ENCODE measurements at places on chromosomes 12 and 14.

GRCh38 chr14:23865502-23865901 lies 88.1 kb upstream of the DHRS4 start:
- DNase-seq: no peak

DNA sequence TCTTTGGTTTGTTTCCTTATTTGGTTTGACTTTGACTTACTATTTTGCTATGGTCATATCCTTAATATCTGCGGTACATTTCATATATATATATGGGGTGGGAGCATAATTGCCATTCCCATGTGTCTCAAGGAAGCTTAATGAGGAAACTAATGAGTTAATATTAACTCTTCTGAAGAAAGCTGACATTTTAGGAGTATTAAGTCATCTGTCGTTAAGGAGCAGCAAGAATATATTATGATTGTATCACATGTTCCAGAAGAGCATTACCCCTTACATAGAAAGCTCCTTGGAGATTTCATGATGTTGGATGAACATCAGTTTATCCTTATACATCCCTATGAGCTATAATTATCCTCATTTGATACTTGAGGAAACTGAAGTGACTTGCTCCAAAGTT lies 15.6 kb downstream of the DYRK2 start:
- DNase-seq: no peak

DNA sequence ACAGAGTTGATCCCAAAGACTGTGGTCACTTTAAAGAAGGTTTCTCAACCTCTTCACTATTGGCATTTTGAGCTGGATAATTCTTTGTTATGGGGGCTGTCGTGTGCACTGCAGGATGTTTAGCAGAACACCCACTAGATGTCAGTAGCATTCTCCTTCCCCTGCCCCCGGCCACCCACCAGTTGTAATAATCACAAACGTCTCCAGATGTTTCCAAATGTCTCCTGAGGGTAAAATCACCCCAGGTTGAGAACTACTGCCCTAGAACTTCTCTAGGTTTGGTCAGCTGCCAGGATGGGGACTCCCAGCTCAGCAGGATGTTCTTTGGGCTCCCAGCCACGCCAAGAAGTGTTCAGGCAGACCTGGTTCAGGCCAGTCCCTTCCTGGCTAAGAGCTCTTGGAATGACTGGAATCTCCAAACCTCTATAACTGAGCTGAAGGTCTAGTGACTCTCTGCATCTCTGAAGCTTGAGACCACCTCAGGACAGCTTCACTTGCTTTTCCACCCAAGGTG lies 12.5 kb upstream of the AJUBA start:
- peak; percentile 65 for DNase-seq

GRCh38 chr12:115268451-115268850 lies 584.5 kb upstream of the TBX3 start:
- DNase-seq: no peak

- DNase-seq: peak; percentile 43
Measured at GRCh38 chr12:16347391-16348298, at the start of gene MGST1. MGST1 (plus strand) TSS chr12:16347645; CDS start chr12:16354253, 6,608 bp downstream.

- DNase-seq: peak; percentile 57
Measured at GRCh38 chr12:90280033-90280432, 571.4 kb upstream of the ATP2B1 start.

DNA sequence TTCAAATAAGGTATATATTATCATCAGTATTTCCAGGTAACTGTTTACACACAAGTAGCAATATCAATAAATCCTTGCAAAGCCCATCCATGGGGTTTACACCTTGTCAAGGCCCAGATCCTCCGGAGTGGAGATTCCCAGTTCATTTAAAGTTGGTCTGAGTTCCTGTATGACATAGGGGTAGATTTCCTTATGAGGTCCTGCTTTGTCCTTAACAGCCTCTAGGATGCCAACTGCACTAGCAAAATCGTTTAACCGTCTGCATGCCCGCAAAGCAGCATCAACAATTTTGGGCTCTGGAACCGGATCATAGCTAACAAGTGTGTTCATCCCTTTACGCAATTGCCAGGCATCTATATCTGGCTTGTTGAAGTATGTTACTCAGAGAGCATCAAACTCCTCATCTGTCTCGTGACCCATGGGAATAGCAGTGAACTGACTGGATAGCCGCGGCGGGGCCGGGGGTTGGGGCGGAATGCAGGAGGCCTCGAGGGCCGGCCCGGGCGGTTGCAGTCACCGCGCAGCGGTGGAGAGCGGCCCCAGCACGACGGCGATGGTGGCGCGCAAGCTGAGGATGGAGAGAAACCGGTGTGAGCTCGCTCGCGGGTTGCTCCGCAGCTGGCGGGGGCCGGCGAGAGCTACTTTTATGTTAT lies 30.6 kb upstream of the FBXO34 start:
- DNase-seq: peak; percentile 70

GRCh38 chr14:61672796-61673195 lies 22.5 kb upstream of the HIF1A start:
- no peak for DNase-seq

- DNase-seq: no peak
Measured at GRCh38 chr14:84042992-84043391, 1487.0 kb upstream of the FLRT2 start.

DNA sequence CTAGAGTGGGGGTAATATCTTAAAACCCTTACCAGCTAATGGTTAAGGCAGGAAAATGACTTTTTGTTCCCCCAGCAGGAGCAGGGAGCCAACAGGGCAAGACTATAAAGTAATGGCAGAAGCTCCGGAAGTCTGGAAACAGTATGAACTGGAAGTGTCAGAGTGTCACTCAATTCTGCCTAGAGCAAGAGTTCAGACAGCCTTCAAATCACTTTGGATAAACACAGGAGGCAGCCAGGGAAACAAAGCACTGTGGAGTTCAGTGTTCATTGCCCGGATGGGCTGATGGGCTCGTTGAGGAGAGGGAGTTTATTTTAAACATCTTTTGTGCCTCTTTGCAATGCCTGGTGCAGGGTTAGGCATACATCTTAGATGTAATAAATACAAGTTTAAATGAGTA lies 16.5 kb upstream of the DYRK2 start:
- DNase-seq: no peak

DNA sequence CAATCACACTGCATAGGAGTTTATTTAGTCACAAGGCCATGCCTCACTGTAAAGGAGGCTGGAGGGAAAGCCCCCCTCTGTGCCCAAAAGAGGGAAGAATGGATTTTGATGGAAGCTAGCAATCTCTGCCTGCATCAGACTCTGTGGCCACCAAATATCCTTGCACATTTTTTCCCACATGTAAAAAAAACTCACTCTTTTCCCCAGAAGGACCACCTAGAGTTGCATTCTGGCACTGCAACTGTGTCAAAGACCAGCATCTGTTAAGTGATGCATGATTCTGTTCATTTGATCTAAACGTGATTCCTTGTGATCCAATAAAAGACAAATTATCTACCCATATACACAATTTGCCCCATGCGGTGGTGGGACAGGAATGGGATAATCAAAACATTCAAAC lies 8.0 kb downstream of the RHOJ start:
- DNase-seq: no peak

- DNase-seq: peak; percentile 63
Measured at GRCh38 chr14:92960706-92961566, 38.0 kb downstream of the CHGA start.

DNA sequence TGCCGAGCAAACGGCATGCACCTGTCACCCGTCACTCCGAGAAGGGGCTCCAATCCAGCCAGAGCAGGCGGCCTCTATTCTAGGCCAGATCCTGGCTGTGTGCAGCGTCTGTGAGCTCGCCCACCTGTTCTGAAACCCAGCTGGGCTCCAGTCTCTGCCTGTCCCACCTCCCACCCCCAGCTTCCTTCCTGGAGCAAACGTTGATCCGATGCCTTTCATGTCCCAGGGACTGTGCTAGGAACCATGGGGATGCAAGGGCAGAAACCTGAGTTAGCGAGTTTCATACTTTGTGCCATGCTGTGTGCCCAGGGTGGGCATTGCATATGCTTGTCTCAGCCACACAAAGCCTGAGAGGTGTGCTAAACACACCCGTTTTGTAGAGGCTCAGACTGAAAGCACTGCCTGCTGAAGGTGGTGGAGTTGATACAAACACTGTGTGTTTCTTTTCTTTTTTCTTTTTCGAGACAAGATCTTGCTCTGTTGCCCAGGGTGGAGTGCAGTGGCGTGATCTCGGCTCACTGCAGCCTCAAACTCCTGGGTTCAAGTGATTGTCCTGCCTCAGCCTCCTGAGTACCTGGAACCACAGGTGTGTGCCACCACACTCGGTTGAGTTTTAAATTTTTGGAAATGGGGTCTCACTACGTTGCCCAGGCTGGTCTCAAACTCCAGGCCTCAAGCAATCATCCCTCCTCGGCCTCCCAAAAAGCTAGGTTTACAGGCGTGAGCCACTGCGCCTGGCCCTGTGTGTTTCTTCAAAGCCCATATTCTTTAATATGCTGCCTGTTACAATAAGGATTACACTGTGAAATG lies 84.1 kb upstream of the MED13L start:
- no peak for DNase-seq

DNA sequence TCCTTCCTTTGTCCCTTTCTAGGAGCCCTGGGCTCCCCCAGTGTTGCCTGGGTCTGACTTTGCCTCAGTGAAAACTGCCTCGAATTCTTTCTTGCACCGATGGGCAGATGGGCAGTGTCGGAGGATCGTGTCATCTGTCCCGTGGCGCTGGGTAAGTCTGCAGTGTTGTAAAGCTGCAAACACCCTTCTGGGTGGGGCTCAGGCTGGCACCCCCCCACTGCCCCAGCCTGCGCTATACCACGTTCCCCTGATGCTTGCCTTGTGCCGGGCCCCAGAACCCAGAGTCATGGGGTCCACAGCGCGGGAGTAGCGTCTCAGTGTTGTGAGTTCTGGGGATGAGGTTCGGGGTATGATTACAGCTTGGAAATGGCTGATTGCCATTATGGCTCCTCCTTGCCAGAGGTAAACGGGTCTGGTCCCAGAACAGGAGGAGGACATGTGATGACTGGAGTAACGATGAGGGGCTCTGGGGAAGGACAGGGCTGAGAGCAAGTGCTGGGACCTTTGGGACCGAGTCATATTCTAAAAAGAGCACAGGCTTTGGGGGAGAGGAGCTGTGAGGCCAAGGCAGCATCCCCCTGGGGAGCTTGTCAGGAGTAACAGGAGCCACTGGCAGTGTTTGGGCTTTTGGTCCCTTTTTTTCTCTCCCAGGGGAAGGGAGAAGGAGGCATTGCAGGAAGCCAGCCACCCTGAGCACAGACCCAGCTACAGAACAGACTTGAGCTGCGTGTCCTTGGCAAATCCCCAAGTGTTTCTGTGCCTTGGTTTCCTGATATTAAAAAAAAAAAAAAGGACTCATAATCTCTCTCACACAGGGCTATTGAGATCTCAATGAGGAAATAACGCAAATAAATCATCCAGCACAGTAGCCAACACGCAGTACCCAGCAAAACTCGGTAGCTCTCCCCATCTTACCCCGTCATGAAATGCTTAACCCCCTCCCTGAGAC lies 4.3 kb downstream of the RTL1 start:
- DNase-seq: peak; percentile 10

- DNase-seq: no peak
Measured at GRCh38 chr14:51846631-51847488, 13.6 kb upstream of the GNG2 start.

- no peak for DNase-seq
Measured at GRCh38 chr12:111741235-111741812, 25.4 kb upstream of the ALDH2 start.

- no peak for DNase-seq
Measured at GRCh38 chr14:92385561-92385960, 62.6 kb downstream of the SLC24A4 start.

GRCh38 chr14:68195126-68195525 lies 375.5 kb downstream of the RAD51B start:
- no peak for DNase-seq

DNA sequence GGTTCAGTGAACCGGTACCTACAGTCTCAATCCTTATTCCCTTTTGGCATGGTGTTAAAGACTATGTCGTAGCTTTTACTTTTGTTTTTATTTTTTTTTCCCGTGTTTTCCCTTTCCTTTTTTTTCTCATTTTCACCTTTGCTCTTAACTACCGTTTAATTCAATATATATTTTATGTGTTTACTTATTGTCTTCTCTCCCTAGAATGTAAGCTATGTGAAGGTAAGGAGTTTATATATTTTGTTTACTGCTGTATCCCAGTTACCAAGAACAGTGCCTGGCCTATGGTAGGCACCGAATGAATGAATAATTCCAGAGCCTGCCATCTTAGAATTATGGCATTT lies 261 bp upstream of the MLH3 start:
- no peak for DNase-seq

- no peak for DNase-seq
Measured at GRCh38 chr12:16344269-16344668, 3.2 kb upstream of the MGST1 start.

DNA sequence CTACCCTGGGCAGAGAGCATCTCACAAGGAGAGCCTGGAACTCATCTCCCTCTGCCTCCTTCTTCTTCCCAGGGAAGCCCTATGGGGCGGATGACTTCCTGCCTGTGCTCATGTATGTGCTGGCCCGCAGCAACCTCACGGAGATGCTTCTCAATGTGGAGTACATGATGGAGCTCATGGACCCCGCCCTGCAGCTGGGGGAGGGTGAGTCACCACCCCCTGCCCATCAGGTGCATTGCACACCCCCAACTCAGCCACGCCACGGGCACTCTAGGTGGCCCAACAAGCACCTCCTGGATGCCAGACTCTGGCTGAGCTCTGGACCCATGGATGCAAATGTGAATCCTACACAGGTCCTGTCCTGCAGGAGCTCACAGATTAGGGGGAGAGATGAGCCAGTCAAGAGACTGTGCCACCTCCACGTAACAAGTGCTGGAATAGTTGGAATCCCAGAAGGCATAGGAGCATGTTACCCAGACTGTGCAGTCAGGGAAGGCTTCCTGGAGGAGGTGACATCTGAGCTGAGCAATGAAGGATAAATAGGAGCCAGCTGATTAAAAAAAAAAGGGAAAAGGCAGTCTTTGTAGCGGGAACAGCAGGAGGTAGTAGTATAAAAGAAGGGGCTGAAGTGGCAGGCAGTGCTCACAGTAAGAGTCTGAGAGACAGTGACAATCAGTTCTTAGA lies 71.9 kb downstream of the LGMN start:
- DNase-seq: no peak

DNA sequence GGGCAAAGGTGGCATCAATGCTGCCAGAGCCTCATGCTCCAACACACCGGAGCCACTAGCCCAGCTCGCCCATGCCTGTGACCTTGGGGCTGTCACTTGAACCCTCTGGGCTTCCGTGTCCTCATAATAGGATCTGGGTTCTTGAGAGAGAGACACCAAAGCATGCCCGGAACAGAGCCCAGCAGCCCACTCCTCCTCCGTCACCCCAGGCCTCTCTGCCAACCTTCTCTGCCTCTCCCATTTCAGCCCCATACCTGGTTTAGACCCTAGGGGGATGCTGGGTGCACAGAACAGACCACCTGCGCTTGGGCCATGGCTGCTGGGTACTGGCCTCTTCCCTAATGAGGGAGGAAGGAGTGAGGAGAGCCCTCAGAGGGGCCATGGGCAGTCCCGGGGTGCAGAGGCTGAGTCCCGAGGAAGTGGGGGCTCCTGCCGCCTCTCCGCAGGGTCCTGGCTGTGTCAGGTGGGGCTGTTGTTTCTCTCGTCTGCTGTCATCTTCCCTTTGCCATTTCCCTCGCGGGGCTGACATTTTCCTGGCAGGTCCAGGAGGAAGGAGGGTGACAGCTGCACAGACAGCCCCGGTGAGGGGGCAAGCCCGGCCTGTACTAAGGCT lies 172.4 kb upstream of the RTL1 start:
- DNase-seq: no peak

- DNase-seq: no peak
Measured at GRCh38 chr12:5556033-5556614, 124.2 kb downstream of the NTF3 start.

- DNase-seq: peak; percentile 13
Measured at GRCh38 chr12:79514730-79515529, 175.8 kb downstream of the PAWR start.

Data from fibroblast of skin of scalp (primary cell).